ENCODE measurements at places on chromosomes 12 and 14. TPM values are rescaled to one million over a fixed set of nuclear protein-coding genes. Genes with fewer than 3 reads are reported as not detected.

RD3L gene
- total RNA-seq = not detected

TRPV4 gene
- total RNA-seq = 3.2 TPM

LRTM2 gene
- not detected for total RNA-seq

USP44 gene
- total RNA-seq = 13.4 TPM

DNA sequence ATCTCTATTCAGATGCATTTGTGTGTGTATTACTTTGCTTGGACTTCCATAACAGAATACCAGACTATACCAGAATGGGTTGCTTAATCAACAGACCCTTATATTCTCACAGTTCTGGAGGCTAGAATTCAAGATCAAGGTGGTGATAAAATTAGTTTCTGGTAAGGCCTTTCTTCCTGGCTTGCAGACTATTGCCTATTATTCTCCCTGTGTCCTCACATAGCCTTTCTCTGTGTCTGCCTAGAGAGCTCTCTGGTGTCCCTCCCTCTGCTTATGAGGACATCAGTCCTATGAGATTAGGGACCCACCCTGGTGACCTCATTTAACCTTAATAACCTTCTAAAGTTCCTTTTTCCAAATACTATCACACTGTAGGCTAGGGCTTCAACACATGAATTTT lies 106.0 kb downstream of the FAR2 start:
- H3K36me3 ChIP-seq = no peaks in the 10 kb centered on the region
- no peaks in the 10 kb centered on the region for H3K27me3 ChIP-seq
- no peak overlapping the region for H3K27ac ChIP-seq
- no peak overlapping the region for H3K4me3 ChIP-seq

- no peaks in the 10 kb centered on the region for H3K4me1 ChIP-seq
- no peak for DNase-seq
- no peaks in the 10 kb centered on the region for H3K27me3 ChIP-seq
- no peak overlapping the region for H3K27ac ChIP-seq
- H3K4me3 ChIP-seq = no peak overlapping the region
Observed at GRCh38 chr12:2382370-2383155, 329.8 kb downstream of the CACNA1C start.

DNA sequence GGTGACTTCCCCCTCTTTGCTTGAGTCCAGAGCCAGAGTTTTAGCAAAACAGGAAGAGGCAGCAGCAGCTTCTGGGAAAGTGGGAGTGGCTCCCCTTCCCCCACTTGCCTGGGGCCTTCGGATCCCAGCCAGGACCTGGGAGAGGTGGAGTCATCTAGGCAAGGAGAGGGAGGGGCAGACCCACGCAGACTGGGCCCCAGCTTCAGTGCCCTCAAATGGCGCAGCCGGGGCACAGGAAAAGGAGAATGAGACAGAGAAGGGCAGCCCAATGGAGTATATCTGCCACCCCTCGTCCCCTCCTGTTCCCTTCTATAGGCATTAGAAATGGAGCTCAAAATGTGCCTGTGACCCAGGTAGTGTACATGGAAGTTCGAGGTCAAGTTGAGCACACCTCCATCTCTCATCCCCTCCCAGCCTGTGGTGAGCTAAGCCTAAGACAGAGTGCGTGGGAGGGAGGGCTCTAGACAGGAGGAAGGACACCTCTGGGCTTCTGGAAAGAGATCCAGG lies 9.3 kb upstream of the HDAC7 start:
- H3K36me3 ChIP-seq = no peaks in the 10 kb centered on the region
- no peaks in the 10 kb centered on the region for H3K27me3 ChIP-seq
- peak; percentile 89 for DNase-seq
- peak overlapping the region; percentile 58 for H3K27ac ChIP-seq
- peaks cover 19% of the 10 kb centered on the region for H3K4me1 ChIP-seq
- no peak overlapping the region for H3K4me3 ChIP-seq

DNA sequence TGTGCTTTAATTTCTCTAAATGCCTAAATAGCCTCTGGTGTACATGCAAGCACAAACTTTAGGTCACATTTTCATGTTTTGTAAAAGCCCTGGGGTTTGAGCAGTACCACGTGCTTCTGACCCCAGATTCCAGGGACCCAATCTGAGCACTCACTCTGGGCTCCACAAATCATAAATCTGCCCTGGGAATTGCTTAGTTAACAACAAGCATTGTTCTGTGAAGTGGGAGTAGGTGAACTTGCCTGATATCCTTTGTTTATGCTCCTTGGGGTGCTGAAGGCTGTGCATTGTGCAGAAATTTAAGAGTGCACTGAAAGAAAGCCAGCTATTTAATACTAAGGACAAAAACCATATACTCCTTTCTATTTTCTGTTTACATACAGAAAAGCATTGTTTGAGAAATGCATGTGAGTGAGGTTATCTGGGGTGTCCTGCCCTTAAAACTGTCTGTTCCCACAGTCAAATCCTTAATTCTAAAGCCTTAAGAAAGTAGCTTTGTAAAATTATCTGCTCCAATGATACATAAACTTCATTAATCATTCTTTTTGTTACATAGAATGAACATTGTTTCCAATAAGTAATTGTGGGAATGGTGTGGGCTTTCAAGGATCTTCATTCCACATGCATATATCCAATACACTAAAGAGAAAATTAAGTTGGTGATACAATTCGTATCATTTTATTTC lies 258.6 kb upstream of the NPAS3 start:
- no peaks in the 10 kb centered on the region for H3K27me3 ChIP-seq
- no peak overlapping the region for H3K27ac ChIP-seq
- no peak overlapping the region for H3K4me3 ChIP-seq
- H3K36me3 ChIP-seq = no peaks in the 10 kb centered on the region
- DNase-seq = no peak
